GM03348 (cell line): ENCODE measurements at places on chromosomes 6 and 20.

- DNase-seq: no peak
These were observed 10.1 kb upstream of the CFAP206 start for GRCh38 chr6:87397656-87398055.

DNA sequence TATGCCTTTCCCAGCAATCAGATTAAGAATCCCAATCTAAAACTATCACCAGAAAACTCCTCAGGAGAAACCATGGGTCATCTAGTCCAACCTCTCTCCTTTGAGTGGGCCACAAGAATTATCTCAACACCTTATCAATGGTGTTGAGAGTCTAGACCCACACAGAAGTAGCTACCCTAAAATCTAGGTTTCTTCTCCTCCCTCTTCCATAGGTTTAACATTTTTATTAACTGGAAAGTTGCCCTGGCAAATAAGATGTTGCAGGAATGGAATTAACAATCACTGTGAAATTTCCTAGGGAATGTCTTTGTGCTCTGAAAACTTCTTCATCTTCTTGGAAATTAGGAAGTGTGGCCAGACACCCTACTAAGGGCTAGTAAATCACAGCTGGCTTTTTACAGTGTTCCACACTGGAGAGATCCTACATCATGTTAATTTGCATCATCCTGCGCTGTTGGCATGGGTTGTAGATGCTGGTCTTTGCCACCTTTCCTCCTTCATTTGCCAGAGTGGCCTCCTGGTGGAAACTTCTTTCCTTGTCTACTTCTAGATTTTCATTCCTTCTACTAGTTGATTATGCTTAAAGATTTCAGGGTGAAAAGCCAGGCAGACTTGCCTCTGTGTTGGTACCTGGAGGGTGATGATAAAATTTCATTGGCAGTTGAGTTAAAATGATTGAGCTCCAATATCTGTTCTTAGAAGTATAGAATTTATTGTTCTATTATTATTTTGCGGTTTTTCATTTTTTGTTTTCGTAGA is 2.7 kb downstream of the TNFAIP3 start:
- no peak for DNase-seq

DNA sequence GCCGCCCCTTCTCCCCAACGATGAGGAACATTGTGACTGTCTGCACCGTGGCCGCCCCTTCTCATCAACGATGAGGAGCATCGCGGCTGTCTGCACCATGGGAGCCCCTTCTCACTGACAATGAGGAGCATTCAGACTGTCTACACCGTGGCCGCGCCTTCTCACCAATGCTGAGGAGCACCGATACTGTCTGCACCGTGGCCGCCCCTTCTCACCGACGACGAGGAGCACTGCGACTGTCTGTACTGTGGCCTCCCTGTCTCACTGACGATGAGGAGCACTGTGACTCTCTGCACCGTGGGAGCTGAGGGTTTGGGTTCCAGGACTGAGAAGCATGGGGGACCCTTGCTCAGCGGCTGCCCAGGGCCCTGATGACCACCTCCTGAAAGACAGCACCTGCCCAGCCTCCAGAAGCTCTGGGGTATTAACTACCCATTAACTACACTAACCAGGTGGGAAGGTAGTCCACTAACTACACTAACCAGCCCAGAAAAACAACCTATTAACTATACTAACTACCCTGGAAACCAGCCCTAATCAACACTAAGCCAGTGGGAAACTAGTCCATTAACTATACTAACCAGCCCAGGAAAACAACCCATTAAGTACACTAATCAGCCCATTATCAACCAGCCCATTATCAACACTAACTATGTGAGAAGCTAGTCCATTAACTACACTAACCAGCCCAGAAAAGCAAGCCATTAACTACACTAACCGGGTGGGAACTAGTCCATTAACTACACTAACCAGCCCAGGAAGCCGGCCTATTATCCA is 116.9 kb downstream of the TAF4 start:
- no peak for DNase-seq

DNA sequence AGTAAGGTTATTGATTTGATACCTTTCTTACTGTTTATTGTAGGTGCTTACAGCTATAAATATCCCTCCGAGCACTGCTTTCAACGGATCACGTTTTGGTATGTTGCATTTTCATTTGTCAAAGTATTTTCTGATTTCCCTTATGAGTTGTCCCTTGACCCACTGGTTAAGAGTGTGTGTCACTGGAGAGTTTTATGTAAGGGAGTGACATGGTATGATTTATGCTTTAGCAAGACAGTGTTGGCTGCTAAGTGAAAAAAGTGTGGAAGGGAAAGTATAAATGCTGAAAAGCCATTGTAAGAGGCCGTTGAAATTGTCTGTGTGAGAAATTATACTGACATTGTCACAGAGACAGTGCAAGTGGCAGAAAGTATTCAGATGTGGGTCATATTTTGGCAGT is 72.0 kb downstream of the SYCP2 start:
- DNase-seq: no peak

- DNase-seq: no peak
These were observed 339.6 kb upstream of the PRDM1 start for GRCh38 chr6:105746509-105746908.

- DNase-seq: no peak
These were observed 197.2 kb upstream of the THEMIS start for GRCh38 chr6:128098000-128098581.

- no peak for DNase-seq
These were observed 68.6 kb downstream of the EPHA7 start for GRCh38 chr6:93350774-93351173.
